ENCODE measurements at places on chromosomes 4 and X.
A peak's percentile ranks its signal among the peaks of the same experiment; 100 is the strongest.

- no peak for DNase-seq
Observed at GRCh38 chrX:14017399-14017798, 12.3 kb downstream of the GEMIN8 start.

GRCh38 chr4:185213877-185214276, 4.5 kb downstream of the SNX25 start:
- DNase-seq, result no peak

DNA sequence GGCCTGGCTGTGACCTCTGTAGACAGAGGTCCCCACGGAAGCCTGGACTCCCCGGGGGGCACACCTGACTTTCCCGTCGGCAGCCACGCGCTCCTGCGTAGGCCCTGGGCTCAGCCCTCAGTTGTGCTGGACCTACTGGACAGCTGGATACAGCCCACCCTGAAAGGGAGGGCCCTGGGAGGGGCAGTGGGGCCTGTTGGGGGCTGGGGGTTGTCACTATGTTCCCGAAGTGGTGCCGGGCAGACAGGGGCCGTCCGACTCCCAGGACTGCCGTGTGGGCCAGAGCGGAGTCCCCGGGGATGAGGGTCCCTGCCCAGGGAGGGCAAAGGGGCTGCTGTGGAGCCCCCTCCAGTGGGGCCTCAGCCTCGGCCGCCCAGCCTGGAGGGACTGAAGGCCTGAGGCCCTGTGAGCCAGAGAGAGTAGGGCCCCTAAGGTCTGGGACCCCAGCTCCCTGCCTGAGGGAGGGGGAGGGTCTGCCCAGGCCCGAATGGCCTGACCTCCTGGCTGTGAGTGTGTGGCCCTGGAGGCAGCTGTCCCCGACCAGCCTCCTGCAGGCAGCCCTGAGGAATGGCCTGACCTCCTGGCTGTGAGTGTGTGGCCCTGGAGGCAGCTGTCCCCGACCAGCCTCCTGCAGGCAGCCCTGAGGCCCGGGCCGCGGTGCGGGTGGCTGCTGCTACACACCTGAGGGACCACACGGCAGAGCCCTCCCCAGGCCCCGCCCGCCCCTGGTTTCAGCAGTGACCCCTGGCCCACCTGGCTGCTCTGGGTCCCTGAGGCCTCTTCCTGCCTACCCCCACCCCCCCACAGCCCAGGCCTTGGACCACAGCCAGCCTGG, 25.8 kb downstream of the FGFRL1 start:
- DNase-seq, result no peak

GRCh38 chr4:156751486-156751885, 220.1 kb downstream of the PDGFC start:
- DNase-seq, result no peak

- DNase-seq, result no peak
Observed at GRCh38 chr4:165293061-165293460, 34.4 kb upstream of the MSMO1 start.

DNA sequence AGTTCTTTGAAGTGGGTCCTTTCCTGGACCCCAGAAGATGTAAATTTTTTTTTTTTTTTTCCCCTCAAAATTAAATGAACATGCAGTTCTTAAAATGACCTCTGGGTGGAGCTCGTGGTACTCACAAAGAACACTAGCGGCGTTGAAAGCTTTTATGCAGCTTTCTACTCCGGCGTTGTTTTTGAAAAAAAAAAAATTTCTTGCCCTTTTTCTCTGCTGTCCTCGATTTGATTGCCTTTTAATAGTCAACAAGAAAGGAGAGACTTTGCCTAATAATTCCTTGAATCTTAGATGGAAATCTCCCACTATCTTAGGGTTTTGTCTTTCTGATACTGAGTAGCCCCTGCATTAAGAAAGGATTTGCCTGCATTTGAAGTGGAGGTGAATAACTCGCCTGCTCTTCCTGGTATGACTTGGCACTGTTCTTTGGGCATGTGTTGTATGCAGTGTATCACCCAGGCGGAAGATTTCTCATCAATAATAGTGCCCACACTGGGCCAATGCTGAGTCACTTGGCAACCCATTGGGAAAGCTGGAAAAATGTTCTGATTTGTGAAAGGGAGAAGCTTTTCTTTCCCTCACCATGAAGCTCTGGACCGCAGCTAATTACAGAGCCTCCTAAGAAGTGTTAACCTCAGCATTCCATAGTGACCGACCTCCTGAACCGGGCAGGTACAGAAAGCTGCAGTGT, 104.0 kb downstream of the PHEX start:
- DNase-seq, result peak; percentile 54

- no peak for DNase-seq
Observed at GRCh38 chrX:56268888-56269287, 36.7 kb downstream of the KLF8 start.

GRCh38 chrX:11351375-11352295, 58.4 kb downstream of the AMELX start:
- no peak for DNase-seq

GRCh38 chr4:168560184-168561180, 63.6 kb downstream of the PALLD start:
- DNase-seq, result peak; percentile 15

DNA sequence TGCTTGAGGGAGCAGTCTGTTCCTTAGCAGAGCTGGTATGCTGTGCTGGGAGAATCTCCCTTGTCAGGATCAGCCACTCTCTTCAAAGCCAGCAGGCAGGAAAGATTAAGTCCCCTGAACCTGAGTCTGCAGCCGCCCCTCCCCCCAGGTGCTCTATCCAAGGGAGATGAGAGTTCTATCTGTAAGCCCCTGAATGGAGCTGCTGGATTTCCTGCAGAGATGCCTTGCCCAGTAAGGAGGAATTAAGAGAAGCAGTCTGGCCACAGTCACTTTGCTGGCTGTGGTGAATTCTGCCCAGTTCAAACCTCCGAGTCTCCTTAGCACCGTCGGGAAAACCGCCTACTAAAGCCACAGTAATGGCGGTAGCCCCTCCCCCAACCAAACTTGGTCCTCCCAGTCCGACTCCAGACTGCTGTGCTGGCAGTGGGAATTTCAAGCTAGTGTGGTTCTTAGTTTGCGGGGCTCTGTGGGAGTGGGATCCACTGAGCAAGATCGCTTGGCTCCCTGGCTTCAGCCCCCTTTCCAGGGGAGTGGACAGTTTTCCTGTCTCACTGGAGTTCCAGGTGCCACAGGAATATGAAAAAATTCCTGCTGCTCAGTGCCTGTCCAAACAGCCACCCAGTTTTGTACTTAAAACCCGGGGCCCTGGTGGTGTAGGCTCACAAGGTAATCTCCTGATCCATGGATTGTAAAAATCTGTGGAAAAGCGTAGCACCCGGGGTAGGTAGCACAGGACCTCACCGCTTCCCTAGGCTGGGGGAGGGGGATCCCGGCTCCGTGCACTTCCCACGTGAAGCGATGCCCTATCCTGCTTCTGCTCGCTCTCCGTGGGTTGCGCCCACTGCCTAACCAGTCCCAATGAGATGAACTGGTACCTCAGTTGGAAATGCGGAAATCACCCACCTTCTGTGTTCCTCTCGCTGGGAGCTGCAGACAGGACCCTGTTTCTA, 38.0 kb downstream of the RAB28 start:
- DNase-seq, result no peak

DNA sequence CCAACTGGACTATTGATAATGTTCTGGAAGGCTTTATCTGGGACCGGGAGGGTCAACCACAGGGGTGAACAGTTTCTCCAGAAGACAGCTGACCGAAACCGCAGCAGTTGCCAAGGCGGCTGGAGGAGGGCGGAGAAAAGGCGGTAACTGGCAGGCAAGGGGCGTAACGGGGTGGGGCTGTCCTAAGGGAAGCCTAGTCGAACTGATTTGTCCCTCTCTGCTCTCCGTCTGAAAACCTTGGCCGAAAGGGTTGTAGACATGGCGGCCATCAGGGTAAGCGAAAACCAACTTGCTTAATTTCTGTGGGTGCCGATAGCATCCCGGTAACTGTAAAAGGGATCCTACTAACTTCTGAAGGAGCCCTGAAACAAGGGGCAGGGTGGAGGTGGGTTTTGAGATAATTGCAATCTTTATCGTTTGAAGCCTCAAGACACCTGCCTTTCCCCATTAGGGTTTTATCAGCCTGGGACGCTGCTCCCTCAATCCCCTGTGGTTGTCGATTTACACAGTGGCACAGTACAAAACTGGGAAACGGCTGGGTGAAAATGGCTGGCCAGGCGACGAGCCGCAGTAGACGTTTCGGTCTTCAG, at the start of gene APOOL:
TSS of gene APOOL (plus strand) at position 223 of the 590 bp plus-strand sequence. CDS start at position 259, 36 bp downstream.
- peak; percentile 83 for DNase-seq

DNA sequence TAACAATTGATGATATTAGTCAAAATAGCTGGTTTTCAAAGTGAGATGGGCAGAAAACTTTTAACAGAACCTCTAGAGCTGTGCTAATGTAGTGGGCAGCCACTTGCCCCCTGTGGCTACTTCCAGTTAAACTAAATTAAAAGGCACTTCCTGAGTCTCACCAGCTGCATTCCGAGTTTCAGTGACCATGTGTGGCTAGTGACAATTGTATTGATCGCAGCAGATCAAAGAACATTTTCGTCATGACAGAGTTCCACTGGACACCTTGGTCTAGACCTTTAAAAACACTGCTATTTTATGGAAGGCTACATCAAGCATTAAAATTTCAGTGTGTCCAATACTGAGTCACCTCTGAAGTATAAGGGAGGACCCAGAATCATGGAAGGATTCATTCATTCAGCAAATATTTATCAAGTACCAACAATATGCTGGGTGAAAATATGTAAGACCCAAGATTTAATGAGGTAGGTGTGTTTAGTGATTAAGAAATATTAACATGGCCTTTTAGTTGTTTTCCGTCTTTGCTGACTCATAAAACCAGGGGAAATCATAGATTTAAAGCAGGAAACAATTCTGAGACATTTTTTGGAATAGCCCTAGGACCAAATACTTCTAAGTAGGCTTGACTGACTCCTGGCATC, 5.1 kb upstream of the FAT1 start:
- DNase-seq, result no peak

- DNase-seq, result no peak
Observed at GRCh38 chrX:70084592-70085240, 22.5 kb downstream of the OTUD6A start.

DNA sequence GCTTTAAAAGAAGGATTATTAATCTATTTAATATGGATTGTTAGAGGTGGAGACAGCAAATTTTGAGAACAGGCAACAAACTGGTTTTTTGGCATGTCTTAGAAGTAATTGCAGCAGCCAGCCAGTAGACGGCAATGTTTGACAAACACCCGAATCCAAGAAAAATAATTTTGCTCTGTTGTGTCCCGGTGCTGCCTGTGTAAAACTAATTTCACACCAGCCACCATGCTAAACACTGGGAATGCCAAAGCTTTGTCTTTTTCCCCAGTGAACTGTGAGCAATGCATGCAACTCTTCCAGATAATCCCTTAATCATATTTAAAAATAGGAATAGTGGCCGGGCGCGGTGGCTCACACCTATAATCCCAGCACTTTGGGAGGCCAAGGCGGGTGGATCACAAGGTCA, 25.9 kb downstream of the SMIM31 start:
- DNase-seq, result peak; percentile 32

DNA sequence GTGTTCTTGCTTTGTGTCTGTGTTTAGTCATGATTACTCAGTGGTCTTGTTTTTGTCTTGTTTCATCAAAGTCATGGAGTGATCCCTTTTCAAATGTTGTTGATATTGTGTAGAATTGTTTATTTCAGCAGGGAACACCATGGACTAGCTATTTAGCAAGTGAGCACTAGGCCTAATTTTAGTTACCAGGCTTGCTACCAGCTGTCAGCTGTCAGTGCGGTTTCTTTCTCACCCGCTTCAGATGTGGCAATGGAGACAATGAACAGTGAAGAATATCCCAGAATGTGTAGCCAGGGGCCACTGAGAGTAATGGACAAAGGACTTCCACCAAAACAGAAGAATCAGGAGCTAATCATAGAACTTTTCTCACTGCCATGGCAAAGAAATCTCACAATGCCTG, 432.8 kb upstream of the FMR1 start:
- no peak for DNase-seq

GRCh38 chrX:37905436-37906147, 58.2 kb upstream of the DYNLT3 start:
- peak; percentile 37 for DNase-seq

- no peak for DNase-seq
Observed at GRCh38 chrX:154695911-154696675, 42.7 kb upstream of the CTAG2 start.

- no peak for DNase-seq
Observed at GRCh38 chrX:100418556-100418955, 8.5 kb upstream of the PCDH19 start.

GRCh38 chrX:100417681-100418080, 7.6 kb upstream of the PCDH19 start:
- no peak for DNase-seq

GRCh38 chrX:102714994-102715393, 2.7 kb downstream of the GPRASP2 start:
- no peak for DNase-seq

DNA sequence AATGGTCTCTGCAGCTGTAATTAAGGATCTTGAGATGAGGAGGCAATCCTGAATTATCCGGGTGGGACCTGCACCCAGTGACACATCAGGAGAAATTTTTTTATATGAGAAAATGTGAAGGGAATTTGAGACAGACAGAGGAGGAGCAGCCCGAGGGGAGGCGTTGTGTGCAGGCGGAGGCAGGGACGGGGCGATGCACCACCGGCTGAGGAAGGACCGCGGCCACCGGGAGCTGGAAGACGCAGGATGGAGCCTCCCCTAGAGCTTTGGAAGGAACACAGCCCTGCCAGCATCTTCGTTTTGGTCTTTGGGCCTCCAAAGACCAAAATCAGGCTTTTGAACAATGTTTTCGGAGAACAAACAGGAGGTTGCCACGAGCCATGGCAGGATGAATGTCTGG, 85.0 kb upstream of the ADRA2C start:
- no peak for DNase-seq

GRCh38 chrX:63258144-63258543, 93.0 kb downstream of the SPIN4 start:
- no peak for DNase-seq

DNA sequence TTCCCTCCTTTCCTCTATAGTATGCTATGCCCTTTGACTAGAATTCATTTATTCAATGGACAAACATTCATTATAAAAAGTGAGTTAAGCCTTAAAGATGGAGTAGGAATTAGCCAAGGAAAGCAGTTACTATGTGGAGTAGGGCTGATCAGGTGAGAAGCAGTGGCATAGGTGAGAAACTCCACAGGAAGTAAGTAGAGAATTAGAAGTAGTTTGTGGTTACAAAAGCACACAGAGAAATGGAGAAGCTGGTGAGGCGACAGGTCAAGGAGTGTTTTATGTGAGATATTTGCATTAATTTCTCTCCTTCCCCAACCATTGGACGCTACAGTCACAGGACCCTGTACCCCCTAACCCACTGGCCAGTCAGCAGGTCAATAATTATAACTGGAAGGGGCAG, 30.6 kb downstream of the SETD7 start:
- DNase-seq, result no peak

DNA sequence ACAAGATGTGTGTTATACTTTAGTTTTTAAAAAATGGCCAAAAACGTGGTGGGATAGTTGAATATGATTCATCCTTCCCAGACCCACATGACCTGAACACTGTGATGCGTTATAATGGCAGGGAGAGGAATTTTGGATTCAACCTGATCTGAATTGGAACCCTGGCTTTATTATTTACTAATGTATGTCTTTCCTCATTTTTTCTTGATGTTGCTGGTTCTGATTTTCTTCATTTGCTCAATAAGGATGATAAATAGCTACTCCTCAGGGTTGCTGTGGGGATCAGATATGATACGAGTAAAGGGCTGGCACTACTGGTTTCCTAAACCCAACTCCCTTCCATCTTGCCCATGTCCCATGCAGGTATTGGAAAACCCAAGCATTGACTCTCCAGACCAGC, 24.2 kb upstream of the ACSL1 start:
- DNase-seq, result no peak
